ENCODE measurements at places on chromosomes 6 and 20.
A peak's percentile ranks its signal among the peaks of the same experiment; 100 is the strongest.

DNA sequence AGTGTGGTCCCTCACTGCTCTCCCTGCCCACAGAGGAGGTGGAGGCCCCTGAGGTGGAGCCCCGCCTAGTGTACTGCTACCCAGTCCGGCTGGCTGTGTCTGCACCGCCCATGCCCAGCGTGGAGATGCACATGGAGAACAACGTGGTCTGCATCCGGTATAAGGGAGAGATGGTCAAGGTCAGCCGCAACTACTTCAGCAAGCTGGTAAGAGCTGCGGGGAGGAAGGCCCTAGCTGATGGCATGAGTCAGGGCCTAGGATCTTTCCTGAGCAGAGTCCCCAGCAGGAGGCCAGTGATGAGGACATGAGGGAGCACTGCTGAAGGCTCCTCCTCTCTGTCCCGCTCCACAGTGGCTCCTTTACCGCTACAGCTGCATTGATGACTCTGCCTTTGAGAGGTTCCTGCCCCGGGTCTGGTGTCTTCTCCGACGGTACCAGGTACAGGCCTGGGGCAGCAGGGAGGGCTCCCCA, 11.2 kb downstream of the PCIF1 start:
- DNase-seq, result no peak
- H3K36me3 ChIP-seq, result peaks cover 96% of the 10 kb centered on the region
- peak overlapping the region; percentile 58 for H3K27ac ChIP-seq
- no peak overlapping the region for H3K4me3 ChIP-seq
- H3K4me1 ChIP-seq, result peaks cover 26% of the 10 kb centered on the region

- H3K27me3 ChIP-seq, result no peaks in the 10 kb centered on the region
- DNase-seq, result no peak
- peaks cover 38% of the 10 kb centered on the region for H3K4me1 ChIP-seq
- no peak overlapping the region for H3K4me3 ChIP-seq
- H3K27ac ChIP-seq, result no peak overlapping the region
These were observed 3.1 kb downstream of the CHD6 start for GRCh38 chr20:41615110-41615509.

- H3K27me3 ChIP-seq, result no peaks in the 10 kb centered on the region
- H3K4me1 ChIP-seq, result no peaks in the 10 kb centered on the region
- no peak overlapping the region for H3K27ac ChIP-seq
- no peaks in the 10 kb centered on the region for H3K36me3 ChIP-seq
- H3K4me3 ChIP-seq, result no peak overlapping the region
- no peak for DNase-seq
These were observed 104.2 kb upstream of the QKI start for GRCh38 chr6:163310096-163310972.

DNA sequence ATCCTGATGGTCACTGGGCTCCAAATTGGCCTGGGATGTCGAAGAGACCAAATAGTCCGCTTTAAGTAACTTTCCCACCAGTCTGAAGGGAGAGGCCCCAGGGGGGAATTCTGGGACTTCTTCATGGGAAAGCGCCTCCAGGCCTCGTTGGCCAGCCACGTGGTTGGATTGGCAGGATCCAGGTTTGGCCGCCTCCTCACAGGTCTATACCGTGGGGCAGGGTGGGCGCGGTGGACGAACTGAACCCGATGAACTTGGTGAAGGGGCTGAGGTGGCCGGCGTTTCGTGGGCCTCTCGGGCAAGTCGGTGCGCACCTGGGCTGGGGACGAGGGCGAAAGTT, 297 bp downstream of the POM121L2 start:
- H3K4me1 ChIP-seq, result peaks cover 8% of the 10 kb centered on the region
- H3K36me3 ChIP-seq, result no peaks in the 10 kb centered on the region
- H3K4me3 ChIP-seq, result peak overlapping the region; percentile 43
- H3K27me3 ChIP-seq, result no peaks in the 10 kb centered on the region

- no peak for DNase-seq
- H3K4me1 ChIP-seq, result no peaks in the 10 kb centered on the region
- no peak overlapping the region for H3K27ac ChIP-seq
- peaks cover 28% of the 10 kb centered on the region for H3K36me3 ChIP-seq
- H3K4me3 ChIP-seq, result no peak overlapping the region
- no peaks in the 10 kb centered on the region for H3K27me3 ChIP-seq
These were observed 29.4 kb downstream of the GLO1 start for GRCh38 chr6:38673397-38674165.

DNA sequence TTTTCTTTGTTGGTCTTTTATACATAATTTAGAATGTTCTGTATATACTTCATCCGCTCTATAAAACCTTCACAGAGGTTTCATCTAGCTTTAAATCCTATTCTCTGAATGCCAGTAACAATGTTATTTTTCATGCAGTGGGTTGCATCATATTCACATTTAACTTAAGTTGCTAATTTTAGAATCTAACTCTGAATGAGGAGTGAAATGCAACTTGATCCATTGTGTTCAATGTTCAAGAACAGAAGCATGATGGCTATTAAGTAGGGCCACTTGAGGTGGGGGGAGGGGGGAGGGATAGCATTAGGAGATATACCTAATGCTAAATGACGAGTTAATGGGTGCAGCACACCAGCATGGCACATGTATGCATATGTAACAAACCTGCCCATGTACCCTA, 224.5 kb downstream of the NKAIN2 start:
- H3K27ac ChIP-seq, result no peak overlapping the region
- H3K27me3 ChIP-seq, result no peaks in the 10 kb centered on the region
- no peaks in the 10 kb centered on the region for H3K4me1 ChIP-seq
- H3K4me3 ChIP-seq, result no peak overlapping the region
- DNase-seq, result no peak

- no peaks in the 10 kb centered on the region for H3K27me3 ChIP-seq
- no peaks in the 10 kb centered on the region for H3K36me3 ChIP-seq
- no peak overlapping the region for H3K4me3 ChIP-seq
These were observed 11.1 kb upstream of the ADTRP start for GRCh38 chr6:11789744-11790143.

DNA sequence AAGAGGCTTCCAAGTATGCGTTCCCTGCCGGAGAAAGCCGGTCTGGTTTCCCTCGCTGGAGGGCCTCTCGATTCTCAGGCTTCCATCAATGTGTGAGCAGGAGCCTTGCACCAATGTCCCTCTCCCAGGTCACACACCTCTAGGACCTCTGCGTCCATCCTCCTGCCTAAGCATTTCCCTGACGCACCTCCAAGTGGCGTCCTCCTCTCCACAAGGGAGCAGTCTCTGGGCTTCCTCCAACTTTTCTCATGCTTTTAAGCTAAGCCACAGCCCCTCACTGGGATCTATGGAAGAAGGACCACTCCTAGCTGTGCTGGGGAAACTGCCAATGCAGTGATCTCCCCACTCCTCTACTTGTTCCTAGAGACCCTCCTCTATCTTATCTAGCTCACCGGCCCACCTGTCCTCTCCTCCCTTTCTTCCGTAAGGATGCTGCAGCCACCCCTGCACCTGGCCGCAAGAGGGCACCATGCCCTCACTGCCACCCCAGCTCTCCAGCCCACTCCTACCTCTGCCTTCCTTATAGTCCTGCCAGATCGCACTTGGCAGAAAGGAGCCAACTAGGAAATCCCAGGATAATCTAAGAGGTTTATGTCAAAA, 258.7 kb downstream of the LRFN2 start:
- no peak overlapping the region for H3K4me3 ChIP-seq
- DNase-seq, result no peak
- no peaks in the 10 kb centered on the region for H3K4me1 ChIP-seq
- H3K36me3 ChIP-seq, result no peaks in the 10 kb centered on the region
- H3K27ac ChIP-seq, result no peak overlapping the region
